Activated naive CD8-positive, alpha-beta T cell treated with anti-CD3 and anti-CD28 coated beads, Interleukin-2, amount 50 U/mL, for 16 hours (primary cell): ENCODE measurements at places on chromosomes 7 and 10.

DNA sequence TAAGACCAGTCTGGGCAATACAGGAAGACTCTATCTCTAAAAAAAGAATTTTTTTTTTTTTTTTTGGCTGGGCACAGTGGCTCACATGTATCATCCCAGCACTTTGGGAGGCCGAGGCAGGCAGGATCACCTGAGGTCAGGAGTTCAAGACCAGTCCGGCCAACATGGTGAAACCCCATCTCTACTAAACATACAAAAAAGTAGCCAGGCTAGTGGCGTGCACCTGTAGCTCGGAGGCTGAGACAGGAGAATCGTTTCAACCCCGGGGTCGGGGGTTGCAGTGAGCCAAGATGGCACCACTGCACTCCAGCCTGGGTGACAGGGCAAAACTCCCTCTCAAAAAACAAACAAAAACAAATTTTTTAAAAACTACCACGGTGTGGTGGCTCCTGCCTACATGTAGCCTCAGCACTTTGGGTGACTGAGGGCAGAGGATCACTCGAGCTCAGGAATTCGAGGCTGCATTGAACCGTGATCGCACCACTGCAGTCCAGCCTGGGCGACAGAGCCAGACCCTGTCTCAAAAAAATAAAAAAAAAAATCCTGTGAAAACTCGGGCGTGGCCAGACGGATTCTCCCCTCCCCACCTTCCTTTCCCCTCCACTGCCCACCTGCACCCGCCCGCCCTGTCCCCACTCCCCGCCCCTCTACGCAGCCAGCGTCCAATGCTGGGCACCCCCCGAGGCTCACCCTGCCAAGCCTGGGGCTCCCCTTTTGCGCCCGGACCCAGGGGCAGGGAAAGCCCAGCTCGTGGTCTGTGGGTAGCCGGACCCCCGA, 745 bp upstream of the ORAI2 start:
- DNase-seq, result no peak

DNA sequence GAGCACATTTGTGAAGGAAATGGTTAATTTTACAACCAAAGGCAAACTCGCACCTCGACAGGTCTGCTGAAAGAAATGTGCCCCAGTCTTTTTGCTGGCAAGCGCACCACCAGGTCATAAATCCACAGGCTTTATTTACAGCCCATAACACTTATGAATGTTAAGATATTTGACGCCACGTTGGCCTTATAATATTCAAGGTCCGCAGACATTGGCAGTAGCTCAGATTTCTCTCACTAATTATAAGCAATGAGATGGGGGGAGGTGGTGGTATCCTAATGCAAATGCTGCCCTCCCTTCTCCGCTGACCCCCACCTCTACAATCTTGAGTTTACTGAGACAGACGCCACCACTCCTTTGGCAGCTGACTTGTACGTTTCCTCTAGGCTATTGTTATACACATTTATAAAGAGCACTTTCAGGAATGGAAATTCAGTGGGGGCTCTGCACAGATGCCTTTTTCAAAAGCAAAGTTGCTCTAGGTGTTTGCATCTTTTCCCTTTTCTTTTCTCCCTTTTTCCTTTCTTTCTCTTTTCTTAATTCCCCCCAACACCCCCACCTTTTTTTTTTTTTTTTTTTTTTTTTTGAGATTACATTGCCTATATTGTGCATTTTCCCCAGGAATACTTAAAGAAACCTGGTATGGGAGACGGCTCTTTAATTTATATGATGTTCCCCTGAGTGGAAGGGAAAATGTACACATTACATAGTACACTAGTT, 6.7 kb downstream of the TCF7L2 start:
- no peak for DNase-seq

GRCh38 chr7:28623863-28624262, 211.5 kb downstream of the CREB5 start:
- DNase-seq, result no peak

- DNase-seq, result no peak
These were observed 18.1 kb downstream of the LRMDA start for GRCh38 chr10:75449382-75450074.

GRCh38 chr10:45063591-45064231, 63.0 kb downstream of the ZNF22 start:
- no peak for DNase-seq

- no peak for DNase-seq
These were observed 16.0 kb upstream of the GALNTL5 start for GRCh38 chr7:151940048-151940811.

GRCh38 chr7:33774762-33775523, 130.4 kb upstream of the BMPER start:
- DNase-seq, result no peak

DNA sequence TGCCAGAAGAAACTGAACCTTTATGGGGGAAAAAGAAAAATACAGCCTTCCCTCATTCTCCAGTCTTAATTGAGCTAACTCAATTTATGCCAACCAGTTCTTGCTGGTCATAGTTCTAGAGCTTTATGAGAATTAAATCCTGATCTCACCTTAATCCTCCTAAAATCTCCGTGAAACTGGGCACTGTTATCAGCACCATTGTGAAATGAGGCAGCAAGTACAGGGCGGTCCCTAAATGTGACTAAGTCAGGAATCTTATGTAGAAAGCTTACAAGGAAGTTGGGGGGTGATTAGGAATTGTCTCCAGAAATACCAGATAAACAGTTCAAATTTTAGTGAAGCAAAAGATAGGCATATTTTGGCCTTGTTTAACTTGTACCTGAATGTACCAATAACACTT, 10.7 kb upstream of the INSYN2A start:
- no peak for DNase-seq

DNA sequence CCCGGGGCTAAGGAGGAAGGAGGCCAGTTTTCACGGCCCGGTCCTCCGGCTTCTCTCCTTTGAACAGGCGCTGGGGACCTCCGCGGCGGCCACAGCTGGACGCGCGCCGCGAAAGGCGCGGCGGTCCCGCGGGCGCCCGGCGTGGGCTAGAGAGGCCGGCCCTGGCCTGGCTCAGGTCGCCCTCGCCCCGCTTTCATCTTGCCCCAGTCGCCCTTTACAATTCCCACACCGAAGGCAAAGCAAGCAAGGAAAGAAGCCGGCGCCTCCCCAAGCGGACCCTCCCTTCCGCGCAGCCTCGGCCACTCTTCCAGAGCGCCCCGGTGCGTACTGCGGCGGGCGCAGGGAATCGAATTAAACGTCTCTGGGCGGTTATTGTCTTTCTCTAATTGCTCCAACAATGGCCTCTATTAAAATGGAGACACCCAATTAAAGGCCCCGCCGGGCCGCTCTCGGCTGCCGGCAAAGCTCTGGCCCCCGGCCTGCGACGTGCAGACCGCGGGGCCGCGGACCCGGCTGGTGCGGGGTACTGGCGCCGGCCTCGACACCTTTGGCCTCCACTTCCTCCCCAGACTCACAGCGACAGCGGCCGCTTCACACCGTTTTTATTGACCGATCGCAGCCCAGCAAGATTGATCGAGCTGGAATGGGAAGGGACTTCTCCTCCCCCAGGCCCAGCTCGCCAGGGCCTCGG, 4.5 kb upstream of the GATA3 start:
- no peak for DNase-seq

DNA sequence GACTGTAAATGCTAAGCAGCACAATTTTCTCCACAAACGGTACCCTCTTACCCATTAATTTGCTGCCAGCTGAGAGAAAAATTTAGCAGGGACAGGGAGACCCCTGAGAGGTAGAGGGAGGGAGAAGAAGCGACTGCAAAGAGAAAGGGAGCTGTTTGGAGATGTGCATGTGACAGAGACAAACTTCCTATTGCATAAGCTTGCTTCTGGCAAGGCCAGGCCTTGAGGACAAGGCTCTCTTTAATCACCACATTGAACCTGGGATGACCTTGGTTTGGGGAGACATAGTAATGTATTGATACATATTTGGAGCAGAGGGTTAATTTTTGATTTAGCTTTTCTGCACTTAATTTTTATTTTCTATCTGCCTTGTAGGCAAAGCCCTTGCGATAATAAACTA, 31.1 kb upstream of the HIBADH start:
- no peak for DNase-seq
